Activated naive CD8-positive, alpha-beta T cell treated with anti-CD3 and anti-CD28 coated beads, Interleukin-2, amount 10 ng/mL, durations not matched to agents 7 days and 5 days (primary cell): ENCODE measurements at places on chromosomes 3 and 15. TPM values are rescaled to one million over a fixed set of nuclear protein-coding genes. Genes with fewer than 3 reads are reported as not detected.

The SCAPER gene
- 38.0 TPM for total RNA-seq

The SMCO1 gene
- not detected for total RNA-seq

The ARID3B gene
- total RNA-seq = 39.4 TPM

The TGM4 gene
- not detected for total RNA-seq

The GRM2 gene
- total RNA-seq = 1.4 TPM

DNA sequence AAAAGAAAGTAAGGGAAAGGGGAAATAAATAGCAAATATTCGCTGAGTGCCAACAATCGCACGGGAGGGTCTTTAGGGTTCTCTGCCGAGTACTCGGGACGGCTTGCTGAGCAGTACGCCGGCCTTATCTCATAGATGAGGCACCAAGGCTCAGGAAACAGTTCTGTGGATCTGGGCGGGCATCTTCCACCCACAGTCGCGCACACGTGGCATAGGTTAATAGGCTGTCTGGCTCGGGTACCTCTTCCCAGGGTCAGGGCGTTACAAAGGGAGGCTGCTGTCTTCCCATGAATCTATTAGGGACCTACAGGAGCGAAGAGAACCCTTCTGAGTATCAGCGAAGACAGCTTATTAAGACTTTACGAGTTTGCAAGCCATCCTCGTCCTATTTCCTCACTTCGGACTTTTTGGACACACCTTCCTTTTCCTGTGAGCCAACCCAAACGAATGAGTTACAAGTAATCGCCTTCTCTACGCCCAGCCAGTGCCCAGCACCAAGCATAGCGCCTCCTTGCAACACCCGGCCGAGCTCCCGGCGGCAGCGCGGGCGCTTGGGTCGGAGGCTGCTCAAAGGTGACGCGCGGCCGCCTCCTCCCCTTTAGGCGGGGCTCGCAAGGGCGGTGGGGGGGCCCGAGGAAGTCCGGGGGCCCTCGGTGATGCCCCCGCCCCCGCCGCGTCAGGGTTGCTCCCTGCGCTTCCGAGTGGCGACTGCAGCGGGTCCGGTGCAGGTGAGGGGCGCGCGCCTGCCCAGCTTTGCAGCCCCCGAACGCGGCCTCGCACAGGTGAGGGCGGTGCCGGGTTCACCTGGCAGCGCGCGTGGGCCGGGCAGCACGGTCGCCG, at the start of gene MCTP2:
TSS of gene MCTP2 (plus strand) at position 679 of the 840 bp plus-strand sequence. CDS start 66,705 bp downstream, outside the sequence.
- H3K36me3 ChIP-seq = peaks cover 15% of the 10 kb centered on the region
- H3K4me1 ChIP-seq = peaks cover 57% of the 10 kb centered on the region
- peak within 1 kb of the TSS; percentile 91 for H3K4me3 ChIP-seq
- peaks cover 2% of the 10 kb centered on the region for H3K27me3 ChIP-seq

- DNase-seq = no peak
- no peaks in the 10 kb centered on the region for H3K4me1 ChIP-seq
- no peak overlapping the region for H3K27ac ChIP-seq
- H3K36me3 ChIP-seq = no peaks in the 10 kb centered on the region
- no peak overlapping the region for H3K4me3 ChIP-seq
- no peaks in the 10 kb centered on the region for H3K27me3 ChIP-seq
Observed at GRCh38 chr3:164452707-164453106, 625.6 kb downstream of the SI start.

GRCh38 chr3:56012721-56013120, 455.5 kb downstream of the ERC2 start:
- no peaks in the 10 kb centered on the region for H3K36me3 ChIP-seq
- H3K27ac ChIP-seq = no peak overlapping the region
- DNase-seq = no peak
- no peak overlapping the region for H3K4me3 ChIP-seq

DNA sequence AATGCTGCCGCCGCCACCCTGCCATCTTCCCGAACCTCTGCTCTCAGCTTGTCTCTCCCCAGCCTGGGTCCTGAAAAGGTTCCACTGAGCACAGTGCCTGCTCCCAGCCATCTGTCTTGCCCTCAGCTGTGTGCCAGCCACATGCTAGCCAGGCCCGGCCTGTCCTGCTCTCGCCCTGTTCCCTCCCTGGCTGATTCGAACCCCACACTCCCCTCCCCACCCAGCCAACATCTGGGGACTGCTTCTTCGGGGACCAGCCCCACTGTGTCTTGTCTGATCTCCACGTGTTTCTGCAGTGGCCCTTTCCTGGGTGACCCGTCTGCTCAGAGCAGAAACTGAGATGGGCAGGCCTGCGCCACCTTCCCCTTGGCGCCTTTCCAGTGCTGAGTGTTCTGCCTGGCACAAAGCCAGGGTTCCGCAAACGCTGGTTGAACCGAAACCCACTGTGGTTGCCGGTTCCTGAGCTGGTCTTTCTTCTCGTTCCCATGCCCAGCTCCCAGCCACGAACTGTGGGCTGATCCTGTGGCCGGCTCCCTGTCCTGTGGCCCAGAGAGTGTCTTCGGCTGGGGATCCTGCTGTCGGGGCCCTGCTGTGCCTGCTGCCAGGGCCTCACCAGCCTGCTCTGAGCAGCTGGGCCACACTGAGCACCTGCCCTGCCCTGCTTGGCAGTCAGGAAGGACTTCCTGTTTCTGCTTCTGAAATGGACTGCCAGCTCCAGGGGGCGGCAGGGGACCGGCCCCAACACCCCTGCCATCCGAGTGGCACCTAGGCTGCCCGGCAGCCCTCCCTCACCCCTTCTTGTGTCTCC, 62.7 kb upstream of the KLF13 start:
- H3K4me3 ChIP-seq = peak overlapping the region; percentile 65
- peaks cover 71% of the 10 kb centered on the region for H3K4me1 ChIP-seq
- H3K36me3 ChIP-seq = no peaks in the 10 kb centered on the region
- DNase-seq = peak; percentile 69
- peak overlapping the region; percentile 99 for H3K27ac ChIP-seq
- no peaks in the 10 kb centered on the region for H3K27me3 ChIP-seq

DNA sequence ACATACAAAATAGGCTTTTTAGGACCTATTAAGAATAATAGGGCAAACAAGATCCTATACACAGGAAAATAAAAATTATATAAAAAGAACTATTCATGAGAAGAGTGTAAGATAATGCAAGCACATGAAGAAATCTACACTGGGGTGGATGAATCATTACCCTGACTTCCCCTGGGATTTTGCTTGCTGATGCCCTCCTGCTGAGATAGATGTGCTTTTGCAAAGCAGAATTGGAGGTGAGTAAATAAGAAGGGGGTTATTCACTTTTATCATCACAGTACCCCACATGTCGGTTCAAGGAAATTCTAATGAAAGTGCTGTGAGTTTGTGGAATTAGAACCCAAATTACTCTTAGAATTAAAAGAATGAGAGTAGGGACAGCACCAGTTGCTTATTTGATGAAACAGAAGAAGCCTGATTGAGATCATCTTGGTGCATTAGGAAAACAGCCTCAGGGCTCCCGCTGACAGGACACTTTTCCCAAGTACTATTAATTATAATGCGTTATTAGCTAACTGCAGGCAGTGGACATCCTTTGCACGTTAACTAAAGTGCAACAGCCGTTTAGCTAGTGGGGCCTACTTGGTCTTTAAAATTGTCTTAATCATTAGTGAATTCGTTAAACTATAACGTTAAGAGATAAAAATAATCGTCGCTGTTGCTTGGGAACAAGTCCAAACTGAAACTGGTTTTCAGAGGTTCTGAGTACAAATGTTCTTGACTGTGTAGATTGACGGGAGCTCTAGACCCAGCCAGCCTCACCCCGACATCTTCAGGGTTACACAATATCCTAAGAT, 48.4 kb downstream of the SLC2A2 start:
- no peak overlapping the region for H3K4me3 ChIP-seq
- H3K36me3 ChIP-seq = no peaks in the 10 kb centered on the region
- H3K4me1 ChIP-seq = peaks cover 1% of the 10 kb centered on the region
- H3K27me3 ChIP-seq = peaks cover 18% of the 10 kb centered on the region

DNA sequence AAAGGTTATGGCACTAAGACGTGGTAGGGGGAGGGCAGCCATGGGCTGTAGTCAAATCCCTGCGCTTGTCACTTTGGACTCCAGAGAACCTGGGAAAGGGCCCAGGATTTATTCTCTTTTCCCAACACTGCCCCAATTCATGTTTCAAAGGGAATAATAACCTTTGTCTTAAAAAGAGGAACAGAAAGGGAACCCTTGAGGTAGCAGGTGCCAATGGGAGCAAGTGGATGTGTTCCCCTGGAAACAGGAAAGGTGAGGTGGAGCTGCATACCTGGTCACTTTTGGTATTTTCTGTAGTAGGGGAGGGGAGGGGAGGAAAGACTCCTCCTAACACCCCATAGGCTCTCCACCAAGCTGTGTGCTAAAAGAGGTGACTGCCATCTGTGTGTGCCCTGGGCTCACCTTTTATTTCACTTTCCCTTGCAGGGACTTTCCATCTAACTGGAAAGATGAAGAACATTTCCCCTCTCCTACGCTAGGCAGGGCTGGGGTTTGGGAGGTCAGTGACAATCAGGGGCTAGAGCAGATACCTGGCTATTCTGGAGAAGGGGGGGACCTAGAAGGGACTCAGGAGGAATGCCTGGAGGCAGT, 6.1 kb upstream of the CHST14 start:
- no peak overlapping the region for H3K27ac ChIP-seq
- no peak overlapping the region for H3K4me3 ChIP-seq
- H3K27me3 ChIP-seq = no peaks in the 10 kb centered on the region
- H3K4me1 ChIP-seq = peaks cover 8% of the 10 kb centered on the region

DNA sequence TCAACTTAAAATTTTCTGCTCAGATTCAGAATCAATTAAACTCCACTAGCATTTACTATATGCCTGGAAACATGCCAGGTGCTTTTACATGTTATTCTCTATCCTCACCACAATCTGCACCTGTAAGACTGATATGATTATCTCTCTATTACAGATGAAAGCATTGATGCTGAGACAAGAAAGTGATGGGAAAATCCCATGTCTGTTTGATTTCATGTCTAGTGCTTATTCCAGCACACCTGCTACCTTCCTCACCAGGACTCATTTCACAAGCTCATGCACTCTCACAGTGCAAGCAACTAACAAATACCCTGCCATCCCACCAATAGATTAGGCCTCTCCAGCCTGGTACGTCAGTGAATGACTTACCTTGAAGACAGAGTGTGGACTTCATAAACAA, 25.0 kb upstream of the BCL6 start:
- no peak overlapping the region for H3K4me3 ChIP-seq
- peak overlapping the region; percentile 18 for H3K27ac ChIP-seq
- H3K4me1 ChIP-seq = peaks cover 32% of the 10 kb centered on the region
- H3K27me3 ChIP-seq = no peaks in the 10 kb centered on the region
- peaks cover 21% of the 10 kb centered on the region for H3K36me3 ChIP-seq

- peaks cover 20% of the 10 kb centered on the region for H3K36me3 ChIP-seq
- peaks cover 32% of the 10 kb centered on the region for H3K4me1 ChIP-seq
- H3K4me3 ChIP-seq = peak within 1 kb of the TSS; percentile 92
- H3K27ac ChIP-seq = peak within 1 kb of the TSS; percentile 92
- peak; percentile 91 for DNase-seq
Observed at GRCh38 chr3:194486540-194487288, at the start of gene ATP13A3. ATP13A3 (minus strand) TSS chr3:194487002; CDS start chr3:194462190, 24,812 bp downstream.

DNA sequence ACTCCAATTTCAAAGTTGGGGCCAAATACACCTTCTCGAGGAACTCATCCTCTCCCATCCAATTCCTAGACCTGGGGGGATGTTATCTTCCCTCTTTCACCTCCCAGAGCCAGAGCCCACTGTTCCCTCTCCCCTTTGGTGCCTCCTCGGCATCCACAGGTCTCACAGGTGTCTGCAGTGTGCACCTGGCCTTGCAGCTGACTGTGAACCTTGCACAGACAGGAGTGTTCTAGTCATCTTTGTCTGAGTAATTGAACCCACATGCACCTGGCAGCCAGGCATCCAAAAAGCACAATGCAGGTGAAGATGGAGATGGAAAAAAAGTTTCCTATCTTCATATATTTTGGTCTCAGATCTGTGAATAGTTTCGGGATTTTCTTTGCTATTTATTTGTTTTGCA, 30.8 kb downstream of the PCOLCE2 start:
- DNase-seq = no peak
- H3K27ac ChIP-seq = no peak overlapping the region
- H3K4me3 ChIP-seq = no peak overlapping the region

DNA sequence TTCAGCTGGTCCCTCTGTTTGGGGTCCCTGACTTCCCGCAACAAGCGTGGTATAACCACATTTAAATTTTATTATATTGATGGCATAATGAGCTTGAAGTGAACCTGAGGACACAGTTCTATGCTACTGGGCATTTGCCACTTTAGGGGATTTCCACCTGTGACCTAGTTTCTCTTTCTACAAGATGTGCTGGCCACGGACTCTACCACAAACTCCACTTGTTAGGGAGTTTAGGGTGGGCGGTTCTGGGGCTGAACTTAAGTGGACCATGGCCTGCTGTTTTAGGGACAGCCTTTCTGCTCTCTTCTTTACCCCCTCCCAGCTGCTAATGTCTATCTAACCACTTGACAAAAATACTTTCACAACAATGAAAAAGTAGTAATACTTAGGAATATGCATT, 1199.1 kb downstream of the SI start:
- H3K36me3 ChIP-seq = no peaks in the 10 kb centered on the region
- no peak for DNase-seq
- H3K4me1 ChIP-seq = no peaks in the 10 kb centered on the region
- H3K27me3 ChIP-seq = no peaks in the 10 kb centered on the region
- no peak overlapping the region for H3K27ac ChIP-seq

- no peaks in the 10 kb centered on the region for H3K4me1 ChIP-seq
- DNase-seq = no peak
- no peak overlapping the region for H3K27ac ChIP-seq
Observed at GRCh38 chr3:151044706-151045105, 40.8 kb upstream of the MED12L start.

- peak overlapping the region; percentile 91 for H3K27ac ChIP-seq
- peaks cover 32% of the 10 kb centered on the region for H3K36me3 ChIP-seq
- no peak for DNase-seq
- no peaks in the 10 kb centered on the region for H3K27me3 ChIP-seq
- peak overlapping the region; percentile 66 for H3K4me3 ChIP-seq
Observed at GRCh38 chr3:9452417-9452816, 55.0 kb downstream of the SETD5 start.

- no peaks in the 10 kb centered on the region for H3K36me3 ChIP-seq
- H3K27me3 ChIP-seq = peaks cover 2% of the 10 kb centered on the region
- no peaks in the 10 kb centered on the region for H3K4me1 ChIP-seq
- no peak for DNase-seq
Observed at GRCh38 chr3:21055015-21055414, 696.0 kb downstream of the ZNF385D start.

DNA sequence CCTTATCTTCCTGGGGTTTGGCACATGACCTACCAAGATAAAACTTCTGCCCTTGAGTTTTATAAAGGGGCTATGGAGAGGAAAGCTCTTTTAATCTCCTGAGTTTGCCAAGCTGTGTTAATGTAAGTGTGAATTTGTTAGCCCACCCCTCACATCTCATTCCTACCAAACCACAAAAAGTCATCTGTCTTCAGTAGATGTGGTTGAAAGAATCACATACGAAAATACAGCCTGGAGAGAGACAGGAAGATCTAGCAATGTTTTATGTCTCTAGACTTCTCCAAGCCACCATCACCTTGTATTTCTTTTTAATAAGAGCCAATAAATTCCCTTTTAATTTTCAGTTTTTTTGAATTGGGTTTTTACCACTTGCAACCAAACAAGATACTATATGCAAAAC, 68.9 kb upstream of the ZNF280D start:
- H3K4me1 ChIP-seq = peaks cover 2% of the 10 kb centered on the region
- no peaks in the 10 kb centered on the region for H3K36me3 ChIP-seq
- no peak overlapping the region for H3K27ac ChIP-seq
- H3K27me3 ChIP-seq = peaks cover 3% of the 10 kb centered on the region
- DNase-seq = no peak

GRCh38 chr3:36981006-36981405, 11.9 kb downstream of the EPM2AIP1 start:
- H3K4me3 ChIP-seq = no peak overlapping the region
- H3K4me1 ChIP-seq = peaks cover 3% of the 10 kb centered on the region
- H3K27ac ChIP-seq = no peak overlapping the region
- H3K27me3 ChIP-seq = no peaks in the 10 kb centered on the region
- no peak for DNase-seq
- H3K36me3 ChIP-seq = peaks cover 65% of the 10 kb centered on the region

- no peak overlapping the region for H3K27ac ChIP-seq
- H3K27me3 ChIP-seq = no peaks in the 10 kb centered on the region
- H3K4me3 ChIP-seq = no peak overlapping the region
- no peak for DNase-seq
- peaks cover 3% of the 10 kb centered on the region for H3K36me3 ChIP-seq
- H3K4me1 ChIP-seq = no peaks in the 10 kb centered on the region
Observed at GRCh38 chr3:4943549-4943948, 35.7 kb upstream of the BHLHE40 start.
